ENCODE measurements at places on chromosomes 1 and 21.

DNA sequence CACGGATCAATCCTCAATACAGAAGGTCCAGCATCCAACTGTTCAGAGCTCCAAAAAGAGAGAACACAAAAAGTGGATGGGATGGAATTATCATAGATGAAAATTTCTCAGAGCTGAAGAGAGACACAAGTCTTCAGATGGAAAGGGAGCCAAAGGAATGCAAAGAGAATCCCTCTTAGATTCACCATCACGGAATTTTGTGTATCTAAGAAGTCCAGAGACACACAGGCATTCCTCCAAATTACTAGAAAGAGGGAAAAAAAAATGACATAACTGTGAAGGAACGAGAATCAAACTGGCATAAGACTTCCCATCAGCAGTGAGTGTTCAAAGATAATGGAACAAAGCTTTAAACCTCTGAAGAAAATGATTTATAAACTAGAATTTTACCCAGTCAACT, 101.2 kb downstream of the ZSCAN20 start:
- no peak for DNase-seq

- no peak for DNase-seq
These were observed 40.3 kb downstream of the SPAG17 start for GRCh38 chr1:118144684-118145083.

DNA sequence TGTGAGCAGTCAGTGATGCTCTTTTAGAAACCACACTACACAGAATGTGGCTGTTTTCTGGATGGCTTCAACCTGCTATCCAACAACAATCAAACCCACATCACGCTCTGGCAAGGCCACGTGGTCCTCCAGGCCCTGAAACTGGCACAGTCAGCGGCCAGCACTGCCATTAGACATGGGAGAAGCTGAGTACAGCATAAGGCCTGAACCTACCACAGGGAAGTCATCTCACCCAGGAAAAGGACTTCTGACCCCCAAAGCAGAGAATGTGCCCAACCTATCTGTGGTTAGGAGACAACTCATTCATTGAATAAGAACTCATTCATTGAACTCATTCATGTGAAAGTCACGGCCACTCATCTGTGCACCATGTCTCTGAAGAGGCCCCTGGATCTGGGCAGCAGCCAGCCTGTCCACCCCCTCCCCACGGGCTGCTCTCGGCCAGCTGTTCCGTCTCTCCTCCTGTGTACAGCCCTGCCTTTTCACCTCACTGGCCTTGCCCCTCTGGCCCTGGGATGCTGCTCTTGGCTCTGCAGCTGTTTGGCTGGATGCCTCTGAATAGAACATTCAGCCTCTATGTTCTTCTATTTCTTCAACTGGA, 41.1 kb downstream of the C1orf198 start:
- no peak for DNase-seq

- peak; percentile 28 for DNase-seq
These were observed 2.7 kb downstream of the MOB3C start for GRCh38 chr1:46613661-46614603.

GRCh38 chr1:31583082-31583994, 7.0 kb downstream of the TINAGL1 start:
- DNase-seq, result no peak

DNA sequence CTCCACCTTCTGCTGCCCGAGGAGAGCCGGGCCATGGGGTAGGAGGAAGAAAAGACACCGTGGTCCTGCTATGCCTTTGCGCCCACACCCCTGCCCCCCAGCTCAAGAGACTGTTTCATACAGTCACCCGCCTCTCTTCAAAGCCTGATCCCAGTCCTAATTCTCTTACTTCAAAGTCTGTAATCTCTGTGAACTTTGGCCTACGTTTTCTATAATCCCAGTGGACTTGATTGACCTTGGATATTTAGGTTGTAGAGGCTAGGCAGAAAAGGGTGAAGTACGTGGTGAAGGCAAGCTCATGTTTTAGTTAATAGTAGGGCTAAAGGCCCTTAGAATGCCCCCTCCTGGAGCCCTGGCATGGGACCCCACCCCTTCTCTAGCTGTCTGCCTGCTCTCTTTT, 28.4 kb downstream of the VPS13D start:
- no peak for DNase-seq
